ENCODE measurements at places on chromosomes 1 and 21.

- DNase-seq: no peak
Measured at GRCh38 chr1:114043054-114043453, 63.8 kb downstream of the OLFML3 start.

DNA sequence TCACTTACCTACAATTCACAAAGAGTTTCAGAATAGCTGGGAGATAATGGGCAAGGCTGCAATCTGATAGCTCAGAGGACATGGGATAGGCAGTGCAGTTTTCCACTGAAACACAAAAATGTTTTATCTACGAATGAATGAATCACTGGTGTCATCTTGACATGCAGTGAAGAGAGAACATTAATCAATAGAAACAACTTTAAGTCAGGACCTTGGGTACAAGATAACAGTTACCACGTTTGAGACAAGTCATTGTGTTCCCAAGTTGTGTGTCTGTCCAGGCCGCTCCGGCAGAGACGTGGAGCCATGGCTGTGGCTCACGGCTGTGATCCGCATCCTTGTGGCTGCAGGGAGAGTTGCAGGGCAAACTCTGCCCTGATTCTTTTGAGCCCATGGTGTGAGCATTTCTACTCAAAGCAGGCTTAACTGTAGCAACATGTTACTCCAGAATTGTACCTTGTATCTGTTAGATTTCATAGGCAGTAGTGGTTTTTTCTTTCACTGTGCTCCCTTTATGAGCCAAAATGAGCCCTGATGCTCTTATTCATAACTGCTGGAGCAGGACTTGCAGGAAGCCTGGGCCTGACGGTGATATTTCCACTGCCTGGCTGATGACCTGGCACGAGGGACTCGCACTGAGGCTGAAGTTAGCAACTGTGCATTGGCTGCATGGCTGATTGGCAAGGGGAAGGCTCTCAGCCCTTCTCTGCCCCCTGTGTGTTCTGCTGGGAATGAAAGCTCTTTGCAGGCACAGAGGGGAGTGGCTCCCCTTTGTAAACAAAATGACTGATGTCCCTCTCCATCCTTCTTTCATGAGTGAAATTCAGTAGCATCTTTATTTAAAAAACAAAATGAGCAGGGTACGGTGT lies 465.2 kb downstream of the AJAP1 start:
- DNase-seq: no peak

GRCh38 chr1:53411541-53412152 lies 47.6 kb upstream of the DMRTB1 start:
- no peak for DNase-seq

DNA sequence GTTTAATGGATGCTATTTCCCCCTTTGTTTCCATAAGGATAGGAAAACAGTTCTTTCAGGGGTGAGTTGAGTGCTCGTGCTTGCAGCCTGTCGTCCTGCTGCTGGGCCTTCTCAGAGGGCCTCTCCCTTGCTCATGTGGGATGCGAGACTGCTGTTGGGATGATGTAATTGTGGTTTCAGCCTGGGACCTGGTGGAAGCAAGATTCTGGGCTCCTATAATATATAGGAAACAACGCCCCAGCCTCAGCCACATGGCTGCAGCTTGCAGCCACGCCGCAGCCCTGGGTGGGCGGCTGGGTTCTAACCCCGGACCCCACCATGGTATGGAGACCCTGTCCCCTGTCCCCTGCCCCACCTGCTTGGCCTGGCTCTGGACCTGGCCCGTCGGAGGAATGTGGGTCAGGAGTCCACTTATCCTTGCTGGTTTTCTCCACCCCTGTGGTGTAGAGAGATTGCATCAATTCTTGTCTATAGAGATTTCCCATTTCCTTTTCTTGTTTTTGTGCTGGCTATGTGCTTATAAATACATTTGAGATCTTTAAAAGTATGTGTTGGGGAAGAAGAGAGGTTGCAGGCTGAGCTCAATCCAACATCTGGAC lies 357.8 kb downstream of the SIPA1L2 start:
- DNase-seq: no peak

DNA sequence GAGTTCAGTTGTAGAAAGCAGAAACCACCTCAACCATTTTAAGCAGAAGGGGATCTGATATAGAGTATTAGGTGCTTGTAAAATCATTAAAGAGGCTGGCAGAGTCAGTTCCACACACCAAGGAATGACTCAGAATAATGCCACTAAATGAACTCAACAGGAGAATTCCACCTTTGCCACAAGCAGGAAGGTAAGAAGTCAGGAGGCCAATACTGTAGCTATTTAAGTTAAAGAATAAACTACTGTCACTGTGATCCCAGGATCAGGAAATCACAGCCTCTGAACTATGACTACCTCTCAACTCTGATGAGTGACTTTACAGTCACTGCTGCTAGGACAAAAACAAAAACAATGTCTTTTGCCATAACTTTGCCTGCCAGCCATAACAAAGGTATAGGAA lies 52.5 kb upstream of the PRMT6 start:
- DNase-seq: no peak

GRCh38 chr1:44366371-44366975 lies 11.4 kb upstream of the ERI3 start:
- no peak for DNase-seq
